OCI-LY7 (cell line): ENCODE measurements at places on chromosomes 11 and 22. TPM values are rescaled to one million over a fixed set of nuclear protein-coding genes. Genes with fewer than 3 reads are reported as not detected.

Gene CHADL
- 0.42 TPM in 1 of 2 replicates, not detected in the other for total RNA-seq

Gene RGL4
- 0.89 and 0.97 TPM in 2 replicates for total RNA-seq

Gene DUSP8
- not detected in 2 replicates for total RNA-seq

Gene PKNOX2
- total RNA-seq, result not detected in 2 replicates

- DNase-seq, result no peak
These were observed 26.1 kb upstream of the CTSC start for GRCh38 chr11:88363648-88364065.

DNA sequence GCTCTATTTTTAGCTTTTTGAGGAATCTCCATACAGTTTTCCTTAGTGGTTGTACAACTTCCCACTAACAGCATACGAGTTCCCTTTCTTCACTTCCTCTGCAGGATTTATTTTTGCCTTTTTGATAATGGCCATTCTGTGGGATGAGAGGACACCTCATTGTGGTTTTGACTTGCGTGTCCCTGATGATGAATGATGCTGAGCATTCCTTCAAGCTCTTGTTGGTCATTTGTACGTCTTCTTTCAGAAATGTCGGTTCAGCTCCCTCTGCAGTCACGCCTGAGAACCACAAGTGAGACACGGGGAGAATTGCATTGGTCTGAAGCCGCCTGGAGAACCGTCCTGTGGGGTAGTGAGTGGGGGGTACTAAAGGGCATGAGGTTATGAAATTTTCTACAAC is 2.0 kb upstream of the KRTAP5-10 start:
- peak; percentile 34 for DNase-seq

- no peak for DNase-seq
These were observed 140.3 kb downstream of the CADM1 start for GRCh38 chr11:115363921-115364320.

DNA sequence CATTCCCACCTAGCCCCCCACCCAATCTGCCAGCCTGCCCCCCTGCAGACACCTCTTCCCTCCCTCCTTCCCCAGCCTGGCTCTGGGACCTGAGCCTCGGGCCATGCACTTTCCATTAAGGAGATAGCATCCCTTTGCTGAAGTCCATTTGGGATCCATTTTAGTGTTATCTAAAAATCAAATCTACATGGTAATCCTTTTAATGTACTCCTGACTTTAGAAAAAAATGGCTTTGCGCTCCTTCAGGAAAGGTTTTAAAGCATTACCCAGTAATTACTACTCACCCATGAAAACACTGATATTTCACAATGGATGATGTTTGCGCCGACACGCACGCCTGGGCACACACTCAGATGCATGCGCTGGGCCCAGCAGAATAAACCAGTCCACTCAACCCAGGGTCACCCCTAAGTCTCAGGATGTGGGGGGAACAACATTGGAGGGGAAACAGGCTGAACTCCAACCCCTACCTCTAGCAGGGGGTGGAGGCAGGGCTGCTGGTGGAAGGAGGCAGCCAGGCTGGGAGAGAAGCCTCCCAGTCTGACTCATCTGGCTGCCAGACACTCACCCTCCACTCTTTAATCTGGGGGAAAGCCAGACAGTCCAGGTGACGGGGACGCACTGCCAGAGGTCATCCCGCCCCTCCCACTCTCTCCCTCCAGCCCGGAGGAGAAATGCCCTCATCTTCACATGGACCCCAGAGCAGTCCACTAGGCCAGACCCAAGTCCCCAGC is 29.8 kb downstream of the LMO1 start:
- no peak for DNase-seq

DNA sequence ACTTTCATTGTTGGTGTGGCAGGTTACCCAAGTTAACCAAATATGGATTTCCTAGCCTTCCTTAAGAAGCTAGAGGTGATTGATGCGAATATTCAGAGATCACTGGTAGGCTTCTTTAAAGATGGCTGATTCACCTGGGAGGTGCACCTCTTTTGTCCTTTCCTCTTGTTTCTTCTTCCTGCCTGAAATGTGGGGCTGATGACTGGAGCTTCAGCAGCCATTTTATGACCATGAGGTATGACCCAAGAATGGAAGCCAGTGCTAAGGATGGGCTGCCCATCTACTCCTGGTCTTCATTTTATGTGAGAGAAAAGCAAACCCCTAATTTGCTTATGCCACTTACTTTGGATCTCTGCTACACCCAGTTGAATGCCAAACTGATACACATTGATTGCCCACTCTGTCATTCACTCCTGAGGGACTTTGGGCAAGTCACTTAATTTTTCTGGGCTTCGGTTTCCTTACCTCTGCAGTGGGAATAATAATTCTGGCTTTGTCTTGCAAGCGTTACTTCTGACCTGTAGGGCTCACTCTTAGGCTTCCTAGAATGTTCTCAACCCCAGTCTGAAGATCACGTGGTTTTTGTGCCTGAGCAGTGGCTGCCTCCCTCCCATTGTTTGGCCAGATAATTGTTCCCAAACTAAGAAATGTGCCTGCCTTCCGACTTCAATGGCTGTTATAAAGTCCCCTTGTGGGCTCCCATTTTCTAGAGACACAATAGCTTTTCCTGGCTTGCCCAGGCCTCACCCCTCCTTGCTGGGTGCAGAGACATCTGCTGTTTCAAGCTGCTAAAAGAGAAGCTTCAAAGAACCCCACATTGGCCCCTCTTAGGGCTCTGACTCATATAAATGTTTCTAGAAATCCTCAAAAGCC is 243.1 kb downstream of the ST3GAL4 start:
- no peak for DNase-seq

- DNase-seq, result no peak
These were observed 30.5 kb upstream of the GNB1L start for GRCh38 chr22:19884954-19885751.

- peak; percentile 60 for DNase-seq
These were observed at the start of gene SYTL2 for GRCh38 chr11:85810871-85811611. Gene SYTL2, minus strand, starts transcription at chr11:85811141. Its CDS starts 53,416 bp downstream, at chr11:85757725.

DNA sequence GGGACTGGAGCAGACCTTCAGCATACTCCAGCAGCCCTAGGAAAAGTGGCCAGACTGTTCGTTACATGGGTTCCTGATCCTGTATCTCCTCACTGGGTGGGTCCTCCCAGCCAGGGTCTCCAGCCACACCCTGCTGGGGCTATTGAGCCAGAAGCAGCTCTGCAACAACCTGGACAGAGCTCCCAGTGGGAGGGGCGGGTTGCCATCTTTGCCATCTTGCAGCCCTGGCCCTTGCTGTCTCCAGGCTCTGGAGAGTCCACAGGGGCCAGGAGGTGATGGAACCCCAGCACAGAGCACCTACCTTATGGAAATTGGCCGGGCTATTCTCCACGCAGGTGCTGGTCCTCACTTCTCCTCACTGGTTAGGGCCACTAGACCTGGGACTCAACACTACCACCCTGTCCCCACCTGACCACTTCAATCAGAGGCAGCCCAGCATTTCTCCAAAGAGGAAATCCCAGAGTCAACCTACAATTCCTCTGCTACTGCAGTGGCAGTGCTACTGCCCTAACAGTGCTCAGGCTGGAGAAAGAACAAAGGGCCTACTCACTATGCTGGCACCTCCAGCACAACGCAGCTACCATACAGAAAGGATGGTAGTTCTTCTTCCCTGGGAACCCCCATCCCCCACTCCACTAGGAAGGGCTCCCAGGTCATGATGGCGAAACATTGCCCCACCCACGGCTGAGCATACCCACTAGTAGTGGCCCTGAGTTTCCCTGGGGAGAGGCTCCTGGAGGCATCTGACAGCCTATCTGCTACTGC is 290.2 kb upstream of the NCAM1 start:
- no peak for DNase-seq

- no peak for DNase-seq
These were observed 47.8 kb downstream of the DBX1 start for GRCh38 chr11:20112291-20113148.
